Immature natural killer cell (primary cell): ENCODE measurements at places on chromosomes 1 and 21.

- no peak for DNase-seq
Observed at GRCh38 chr1:56466538-56466937, 112.8 kb downstream of the PLPP3 start.

DNA sequence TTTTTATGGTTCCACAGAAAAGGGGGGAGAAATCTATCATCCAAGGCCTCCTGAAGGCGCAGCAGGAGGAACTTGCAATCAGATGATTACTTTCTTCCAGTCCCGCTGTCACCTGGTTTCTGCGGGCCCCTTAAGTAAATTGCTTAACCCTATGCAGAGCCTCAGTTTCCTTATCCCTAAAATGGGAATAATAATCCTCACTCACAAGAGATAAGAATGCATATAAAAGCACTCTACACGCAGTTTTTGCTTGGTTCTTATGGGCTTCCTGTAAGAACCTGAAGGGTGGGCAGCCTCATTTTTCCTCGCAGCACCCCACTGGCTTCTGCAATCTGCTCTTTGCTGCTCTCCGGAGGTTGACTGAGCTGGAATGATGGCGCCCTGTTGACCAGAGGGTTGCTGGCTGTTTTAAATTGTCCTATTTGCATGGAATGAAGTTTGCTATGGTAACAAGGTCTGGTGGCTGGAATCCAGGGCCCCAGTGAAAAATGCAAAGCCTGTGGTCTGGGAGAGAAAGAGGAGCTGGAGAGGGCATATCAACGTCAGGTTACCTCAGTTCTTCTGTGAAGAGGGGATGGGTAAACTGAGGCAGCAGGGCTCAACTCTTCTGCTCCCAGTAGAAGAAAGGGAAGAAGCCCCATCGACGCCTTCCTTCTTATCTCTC is 1.0 kb upstream of the KAZN start:
- DNase-seq = no peak

DNA sequence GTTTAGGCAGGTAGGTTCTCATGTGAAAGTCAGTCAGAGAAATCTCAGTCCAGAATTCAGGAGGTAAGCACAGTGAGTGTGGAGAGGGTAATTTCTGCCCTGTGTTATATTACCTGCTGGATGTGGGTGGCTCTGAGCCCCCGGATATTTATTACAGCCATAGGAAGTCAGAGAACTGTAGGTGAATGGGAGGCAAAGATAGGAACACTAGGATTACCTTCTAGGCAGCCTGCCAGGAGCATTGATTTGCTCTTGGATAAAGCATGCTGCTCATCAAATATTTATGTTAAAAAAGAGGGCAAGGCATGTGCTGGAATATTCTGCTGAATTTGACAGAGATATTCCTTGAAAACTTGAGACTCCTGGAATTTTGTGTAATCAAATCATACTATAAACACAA is 8.5 kb downstream of the GNG12 start:
- DNase-seq = no peak

- no peak for DNase-seq
Observed at GRCh38 chr1:204959374-204959773, 83.6 kb upstream of the CNTN2 start.

- no peak for DNase-seq
Observed at GRCh38 chr1:207397525-207397926, 56.6 kb upstream of the CR2 start.
